ENCODE measurements at places on chromosomes 7 and 10.

GRCh38 chr7:80885757-80886156 lies 33.1 kb downstream of the SEMA3C start:
- DNase-seq, result no peak

- no peak for DNase-seq
These were observed 11.6 kb downstream of the MLXIPL start for GRCh38 chr7:73612598-73613269.

DNA sequence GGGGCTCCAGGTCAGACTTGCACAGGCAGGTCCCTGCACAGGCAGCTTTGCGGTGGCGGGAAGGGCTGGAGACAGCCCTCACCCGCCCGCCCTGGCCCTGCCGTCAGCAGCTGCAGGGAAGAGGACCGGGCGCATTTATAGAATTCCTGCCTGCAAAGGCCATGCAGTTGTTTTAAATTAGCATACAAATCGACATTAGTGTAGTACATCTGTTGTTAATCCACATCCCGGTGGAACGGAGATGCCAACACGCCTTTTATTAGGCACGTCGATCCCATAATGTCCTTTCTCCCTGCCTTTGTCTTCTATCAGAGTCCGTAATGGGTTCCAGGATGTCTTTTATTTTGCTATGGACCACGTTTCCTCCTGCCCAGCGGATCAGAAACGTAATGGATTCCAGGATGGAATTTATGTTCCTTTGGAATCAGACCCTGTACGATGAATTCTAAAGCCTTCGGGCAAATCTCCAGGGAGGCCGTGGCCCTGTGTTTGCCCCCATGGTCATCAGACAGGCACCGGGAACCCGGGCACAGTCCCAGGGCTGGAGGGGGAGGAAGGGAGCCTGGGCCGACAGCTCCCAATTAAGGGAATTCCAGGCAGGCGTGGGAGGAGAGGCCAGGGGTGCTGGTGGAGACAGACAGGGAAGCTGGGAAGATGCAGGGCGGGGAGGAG lies 123.9 kb downstream of the COL26A1 start:
- no peak for DNase-seq

- no peak for DNase-seq
These were observed 29.8 kb downstream of the TES start for GRCh38 chr7:116240024-116240668.

DNA sequence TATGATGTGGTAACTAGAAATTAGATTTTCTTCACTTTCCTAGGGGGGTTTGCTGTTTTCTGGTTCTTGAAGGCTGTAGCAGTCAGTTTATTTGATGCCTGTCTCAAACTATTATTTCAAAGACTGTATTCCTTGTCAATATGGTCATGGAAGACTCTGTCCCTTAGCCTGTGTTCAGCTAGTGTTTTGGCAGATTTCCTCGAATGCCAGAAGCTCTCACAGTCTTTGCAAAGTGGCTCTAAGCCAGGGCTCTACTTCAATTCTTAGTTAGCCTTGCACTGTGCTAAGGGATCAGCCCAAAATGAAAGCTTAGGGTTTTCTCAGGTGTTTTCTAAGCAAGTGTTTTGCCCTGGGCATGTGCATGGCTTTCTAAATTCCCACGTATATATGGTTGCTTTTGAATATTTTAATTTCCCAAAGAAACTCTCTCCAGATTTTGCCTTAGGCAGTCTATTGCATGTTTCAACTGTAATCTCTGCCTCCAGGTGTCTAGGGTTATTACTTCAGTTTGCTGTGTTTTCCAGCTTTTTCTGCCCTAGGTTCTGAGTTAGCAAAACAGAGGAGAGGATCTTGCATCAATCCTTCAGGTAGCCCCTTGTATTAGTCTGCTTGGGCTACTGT lies 7.2 kb upstream of the C1GALT1 start:
- DNase-seq, result no peak

DNA sequence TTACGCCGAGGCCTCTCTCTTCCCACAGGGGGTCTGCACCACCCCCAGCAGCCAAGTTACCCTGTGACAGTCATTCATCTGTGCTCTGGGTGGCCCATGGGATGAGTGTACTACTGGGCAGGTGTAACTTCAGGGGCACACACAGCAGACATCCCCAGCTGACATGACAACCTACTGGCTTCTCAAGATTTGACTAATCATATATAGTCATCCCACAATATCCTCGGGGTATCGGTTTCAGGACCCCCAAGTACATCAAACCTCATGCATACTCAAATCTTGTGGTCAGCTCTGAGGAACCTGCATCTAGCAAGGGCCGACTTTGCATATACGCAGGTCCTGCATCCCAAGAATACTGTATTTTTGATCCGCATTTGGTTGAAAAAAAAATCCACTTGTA lies 336.9 kb upstream of the C7orf33 start:
- no peak for DNase-seq
